ENCODE measurements at places on chromosomes 1 and 21. TPM values are rescaled to one million over a fixed set of nuclear protein-coding genes. Genes with fewer than 3 reads are reported as not detected.

The OR10Z1 gene
- total RNA-seq: not detected

The RPE65 gene
- total RNA-seq: not detected

The THRAP3 gene
- total RNA-seq: 80.2 TPM

The C1orf185 gene
- total RNA-seq: not detected

The TOR1AIP2 gene
- 85.7 TPM for total RNA-seq

The LCE1A gene
- not detected for total RNA-seq

The NGF gene
- 2.8 TPM for total RNA-seq

The UBE2U gene
- not detected for total RNA-seq

The TNFRSF4 gene
- total RNA-seq: not detected

Data from tracheal epithelial cell (primary cell).